ENCODE measurements at places on chromosomes 6 and 20.
A peak's percentile ranks its signal among the peaks of the same experiment; 100 is the strongest.

- no peak for DNase-seq
These were observed 77.8 kb downstream of the TRAM2 start for GRCh38 chr6:52499026-52499425.

DNA sequence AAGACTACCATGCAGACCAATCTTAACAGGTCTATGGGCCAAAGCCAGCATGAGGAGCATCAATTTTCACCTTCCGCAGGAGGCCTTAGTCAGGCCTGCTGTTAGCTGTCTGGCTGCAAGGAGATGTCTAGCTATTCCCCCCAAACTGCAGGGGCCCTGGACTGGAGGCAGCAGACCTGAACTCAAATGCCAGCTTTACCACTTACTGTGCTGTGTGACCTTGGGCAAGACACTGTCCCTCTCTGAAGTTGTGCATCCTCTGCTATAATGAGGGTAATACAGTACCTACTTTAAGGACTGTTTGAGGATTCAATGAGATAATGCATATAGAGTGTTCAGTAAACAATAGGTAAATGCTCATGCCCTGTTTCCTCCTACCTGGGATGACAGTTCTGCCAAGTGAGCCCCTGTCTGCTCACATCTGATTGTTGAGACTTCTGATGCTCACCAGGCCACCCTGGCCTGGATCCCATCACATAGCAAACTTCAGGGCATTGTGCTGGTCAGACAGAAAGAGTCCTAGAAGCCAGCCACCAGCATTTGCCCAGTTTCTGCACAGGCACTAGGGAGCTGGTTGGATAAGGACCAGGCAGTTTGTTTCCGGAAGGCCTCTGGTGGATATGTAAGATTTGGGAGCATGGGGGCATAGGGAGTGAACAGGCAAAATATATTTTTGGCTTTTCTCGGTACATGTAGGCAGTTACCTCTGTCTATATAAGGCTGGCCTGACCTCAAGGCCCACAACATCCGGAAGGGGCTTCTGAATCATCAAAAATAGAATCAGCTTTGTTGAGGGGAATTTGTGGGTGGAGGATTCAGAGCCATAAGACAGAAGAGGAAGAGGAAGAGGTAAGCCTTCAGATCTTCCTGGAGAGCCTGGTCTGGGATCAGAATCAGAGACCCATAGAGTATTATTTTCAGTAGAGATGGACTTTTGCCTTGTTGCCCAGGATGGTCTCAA is 2.3 kb upstream of the OCSTAMP start:
- no peak for DNase-seq

DNA sequence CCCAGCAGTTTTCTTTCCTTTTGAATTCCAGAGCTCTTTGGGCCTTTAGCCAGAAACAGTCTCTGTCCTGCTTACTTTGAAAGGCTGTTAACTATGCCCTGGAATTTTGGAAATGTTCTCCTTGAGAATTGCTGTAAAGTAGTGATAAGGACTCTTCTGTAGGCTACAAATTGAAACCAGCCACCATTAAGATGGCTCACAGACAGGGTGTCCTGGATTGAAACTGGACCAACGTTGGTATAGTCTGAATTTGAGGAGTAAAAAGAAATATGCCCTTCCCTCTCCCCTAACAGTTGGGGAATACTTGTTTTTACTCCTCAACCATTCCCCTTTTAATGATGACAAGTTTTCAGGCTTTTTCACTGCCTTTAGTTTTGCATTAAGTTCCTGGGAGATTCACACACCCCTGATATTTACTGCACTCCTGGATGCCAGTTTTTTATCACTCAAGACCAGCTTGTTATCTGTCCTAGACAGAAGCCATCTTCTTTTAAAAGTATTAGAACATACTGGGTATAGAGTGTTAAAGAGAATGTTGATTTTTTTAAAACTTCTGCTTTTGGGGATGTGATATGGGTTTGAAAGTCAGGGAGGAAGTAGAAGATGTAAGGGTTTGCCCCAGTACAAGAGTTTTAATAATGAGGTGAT is 21.9 kb downstream of the TOP1 start:
- DNase-seq, result no peak

DNA sequence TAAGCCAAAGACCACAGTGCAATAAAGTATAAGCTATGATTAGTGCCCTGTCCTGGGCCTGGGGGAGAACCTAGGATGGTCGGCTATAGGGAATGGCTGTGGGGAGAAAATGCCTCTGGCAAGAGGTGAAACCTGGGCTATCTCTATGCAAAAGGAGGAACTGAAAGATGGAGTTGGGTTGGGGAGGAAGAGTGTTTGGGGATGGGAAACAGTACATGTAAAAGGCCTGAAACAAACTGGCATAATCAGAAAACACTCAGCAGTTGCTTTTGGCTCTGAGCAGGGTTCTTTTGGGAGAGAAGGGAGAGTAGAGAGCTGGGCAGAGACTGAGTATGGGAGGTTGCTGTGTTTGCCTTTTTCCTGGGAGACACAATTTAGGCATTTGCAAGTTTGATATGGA is 31.9 kb upstream of the FUCA2 start:
- no peak for DNase-seq

DNA sequence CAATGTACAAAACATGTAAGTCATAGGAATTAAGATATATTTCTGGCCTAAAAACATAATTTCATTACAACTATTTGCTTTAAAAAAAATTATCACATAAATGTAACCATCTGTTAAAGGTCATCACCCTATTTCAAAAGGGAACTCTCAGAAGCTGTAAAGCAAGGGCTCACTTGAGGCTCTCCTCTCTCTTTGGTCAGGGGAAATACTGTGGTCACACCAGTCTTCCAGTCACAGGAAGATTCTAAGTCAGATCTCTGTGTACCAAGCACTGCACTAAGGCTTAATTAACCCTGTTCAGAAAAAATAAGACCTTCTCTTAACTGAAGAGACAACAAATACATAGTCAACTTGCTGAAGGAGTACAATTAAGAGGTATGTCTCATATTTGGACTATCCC is 75.6 kb downstream of the MMS22L start:
- DNase-seq, result no peak

DNA sequence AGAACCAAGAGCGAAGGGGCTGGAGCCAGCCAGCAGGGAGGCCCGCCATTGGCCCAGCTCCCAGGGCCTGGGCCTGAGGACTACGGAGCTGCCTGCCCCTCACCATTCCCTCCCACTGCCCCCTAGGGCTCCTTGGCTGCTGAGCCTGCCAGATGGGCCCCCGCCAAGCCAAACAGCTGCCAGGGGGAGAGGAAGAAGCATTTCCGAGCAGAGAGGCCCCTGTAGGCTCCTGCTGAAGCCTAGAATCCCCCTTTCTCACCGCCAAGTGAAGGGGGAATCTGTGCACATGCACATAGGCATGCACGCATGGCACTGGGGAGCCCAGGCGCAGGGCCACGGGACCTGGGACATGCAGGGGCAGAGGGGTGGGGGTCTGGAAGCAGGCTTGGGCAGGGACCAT is 28.5 kb upstream of the MRPS18A start:
- DNase-seq, result no peak

DNA sequence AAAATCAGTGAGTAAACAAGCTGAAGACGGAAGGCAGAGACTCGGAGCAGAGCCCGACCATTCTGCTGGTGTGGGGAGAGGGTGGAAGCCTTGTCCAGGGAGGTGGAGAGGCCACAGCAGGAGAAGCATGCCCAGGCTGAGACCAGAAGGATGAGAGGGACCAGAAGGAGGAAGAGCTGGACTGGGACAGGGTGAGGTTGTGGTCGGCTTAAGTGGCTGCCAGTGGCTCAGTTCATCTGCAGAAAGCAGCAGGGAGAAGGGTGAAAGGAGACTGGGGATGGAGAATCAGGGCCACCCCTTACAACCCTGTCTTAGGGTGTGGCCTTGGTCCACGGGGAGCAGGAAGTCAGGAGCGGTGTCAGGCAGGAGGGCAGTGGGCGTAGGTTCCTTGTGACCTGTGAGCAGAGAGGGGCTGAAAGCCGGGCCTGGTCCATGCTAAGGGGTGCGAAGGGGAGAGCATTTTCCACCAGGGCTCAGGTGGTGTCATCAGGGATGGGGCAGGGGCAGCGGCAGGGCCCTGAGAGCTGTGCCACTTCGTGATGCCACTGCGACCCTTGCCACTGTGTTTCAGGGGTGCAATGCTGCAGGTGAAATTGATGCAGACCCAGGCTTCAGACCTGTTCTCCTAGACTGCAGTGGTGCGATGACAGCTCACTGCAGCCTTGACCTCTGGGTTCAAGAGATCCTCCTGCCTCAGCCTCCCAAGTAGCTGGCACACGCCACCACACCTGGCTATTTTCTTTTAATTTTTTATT is 81.1 kb downstream of the TTLL2 start:
- DNase-seq, result no peak

GRCh38 chr6:24520929-24521546 is 26.3 kb downstream of the ALDH5A1 start:
- DNase-seq, result peak; percentile 60

DNA sequence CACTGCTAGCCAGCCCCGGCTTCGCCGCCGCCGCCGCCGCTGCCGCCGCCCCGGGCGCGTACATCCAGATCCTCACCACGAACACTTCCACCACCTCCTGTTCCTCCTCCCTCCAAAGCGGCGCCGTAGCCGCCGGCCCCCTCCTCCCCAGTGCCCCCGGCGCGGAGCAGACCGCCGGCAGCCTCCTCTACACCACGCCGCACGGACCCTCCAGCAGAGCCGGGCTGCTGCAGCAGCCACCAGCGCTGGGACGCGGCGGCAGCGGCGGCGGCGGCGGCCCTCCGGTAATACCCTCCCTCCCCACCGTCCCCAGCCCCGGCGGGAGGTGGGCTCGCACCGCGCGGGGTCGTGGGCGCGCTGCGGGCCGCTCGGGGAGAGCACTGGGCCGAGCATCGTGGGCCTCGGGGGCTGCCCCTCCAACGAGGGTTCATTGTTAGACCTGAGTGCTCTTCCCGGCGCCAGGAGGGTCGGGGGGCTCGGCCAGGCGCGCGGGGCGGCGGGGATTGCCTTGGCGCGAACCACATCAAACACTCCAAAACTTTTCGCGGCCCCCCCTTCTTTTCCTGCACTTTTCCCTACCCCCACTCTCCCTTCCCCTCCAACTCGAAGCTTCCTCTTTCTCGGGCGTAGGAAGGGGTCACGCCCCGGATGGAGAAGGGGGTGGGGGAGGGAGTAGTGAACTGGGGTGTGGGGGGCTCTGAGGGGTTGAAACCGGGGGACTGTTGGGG is 827 bp downstream of the E2F3 start:
- peak; percentile 45 for DNase-seq

DNA sequence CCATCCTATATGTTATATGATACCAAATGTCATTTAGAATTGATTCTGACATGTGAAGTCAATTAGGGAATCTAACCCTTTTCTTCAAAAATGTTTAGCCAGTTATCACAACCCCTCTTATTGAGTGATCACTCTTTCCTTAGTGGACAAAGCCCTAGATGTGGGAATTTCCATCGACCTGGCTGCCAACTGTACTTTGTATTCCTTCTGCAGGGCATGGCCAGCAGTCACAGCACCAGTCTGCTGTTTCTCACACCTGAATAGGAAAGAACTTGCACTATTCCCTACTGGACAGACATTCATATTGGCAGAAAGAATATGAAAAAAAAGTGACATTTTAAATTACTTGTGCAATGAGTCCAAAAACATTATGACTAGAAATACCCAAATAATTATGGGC is 271.0 kb downstream of the PACRG start:
- no peak for DNase-seq

DNA sequence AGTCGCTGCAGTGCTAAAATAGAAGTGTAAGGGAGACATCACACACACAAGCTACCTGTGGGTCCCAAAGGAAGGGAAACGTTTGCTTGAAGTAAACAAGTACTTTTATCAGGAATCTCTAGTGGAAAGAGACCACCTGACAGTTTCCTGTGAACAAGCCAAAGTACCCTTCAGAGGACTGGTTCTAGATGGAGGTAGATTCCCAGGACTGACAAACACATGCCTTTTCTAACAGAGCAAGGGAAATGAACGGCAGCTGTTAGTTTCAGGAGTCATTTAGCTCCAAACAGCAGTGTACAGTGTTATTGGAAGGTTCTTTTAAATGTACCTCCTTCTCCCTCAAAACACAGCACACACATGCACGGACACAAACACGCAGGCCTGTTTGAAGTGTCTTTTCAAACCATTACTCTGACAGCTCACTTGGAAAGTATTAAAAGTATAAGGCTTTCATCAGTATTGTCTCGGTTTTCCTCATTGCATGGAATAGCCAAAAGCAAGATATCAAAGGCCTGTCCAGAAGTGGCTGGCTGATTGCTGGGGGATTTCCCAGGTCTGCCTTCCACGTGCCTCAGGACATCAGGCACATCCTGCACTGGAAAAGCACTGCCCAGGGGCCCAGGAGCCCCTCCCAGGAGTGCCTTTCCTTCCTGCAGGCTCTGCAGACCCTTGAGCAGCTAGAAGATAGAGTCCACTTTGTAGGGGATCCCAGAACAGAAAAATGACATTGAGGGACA is 393.2 kb upstream of the SOX4 start:
- DNase-seq, result no peak

GRCh38 chr6:14671261-14671681 is 553.7 kb downstream of the CD83 start:
- no peak for DNase-seq

GRCh38 chr6:11912420-11912819 is 99.7 kb upstream of the HIVEP1 start:
- peak; percentile 12 for DNase-seq

- DNase-seq, result no peak
These were observed 543.2 kb upstream of the CHD6 start for GRCh38 chr20:42161228-42161829.

DNA sequence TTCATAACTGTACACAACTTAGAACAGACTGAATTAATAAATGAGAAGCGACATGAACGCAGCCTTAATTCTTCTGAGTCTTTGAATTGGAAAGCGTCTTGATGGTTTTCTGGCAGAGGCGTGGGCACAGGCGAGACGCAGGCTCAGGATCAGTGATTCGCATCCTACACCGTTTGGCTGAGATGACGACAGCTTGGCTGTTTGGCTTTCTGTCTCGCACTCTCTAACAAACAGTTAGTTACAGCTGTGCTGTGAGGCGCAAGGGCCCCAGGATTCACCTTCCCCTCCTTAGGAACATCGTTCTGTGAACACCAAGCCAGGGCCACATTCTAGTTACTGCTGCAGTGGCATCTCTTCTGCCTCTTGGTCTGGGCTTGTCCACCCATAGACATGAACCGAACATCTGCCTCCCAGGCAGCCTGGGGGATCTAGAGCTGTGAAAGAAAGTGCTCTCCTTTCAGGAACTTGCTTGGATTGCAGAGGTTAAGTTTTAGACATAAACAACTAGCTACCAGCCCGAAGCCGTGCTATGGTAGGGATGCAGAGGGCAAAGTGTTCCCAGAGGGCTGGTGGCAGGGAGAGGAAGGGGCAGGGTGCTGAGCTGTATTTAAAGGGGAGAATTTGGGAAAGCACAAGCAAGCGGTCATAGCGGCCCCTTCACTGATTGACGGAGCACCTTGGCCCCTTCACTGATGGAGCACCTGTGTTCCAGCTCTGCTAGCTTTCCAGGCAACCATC is 49.6 kb downstream of the TCP11 start:
- DNase-seq, result no peak

GRCh38 chr6:156954816-156955215 is 177.6 kb downstream of the ARID1B start:
- no peak for DNase-seq

- DNase-seq, result no peak
These were observed 342.0 kb downstream of the SOX4 start for GRCh38 chr6:21935561-21936028.

Measured in ACHN (cell line).